ENCODE measurements at places on chromosomes 2 and 18.

GRCh38 chr2:199798831-199799580 is 52.0 kb downstream of the FTCDNL1 start:
- DNase-seq: no peak

DNA sequence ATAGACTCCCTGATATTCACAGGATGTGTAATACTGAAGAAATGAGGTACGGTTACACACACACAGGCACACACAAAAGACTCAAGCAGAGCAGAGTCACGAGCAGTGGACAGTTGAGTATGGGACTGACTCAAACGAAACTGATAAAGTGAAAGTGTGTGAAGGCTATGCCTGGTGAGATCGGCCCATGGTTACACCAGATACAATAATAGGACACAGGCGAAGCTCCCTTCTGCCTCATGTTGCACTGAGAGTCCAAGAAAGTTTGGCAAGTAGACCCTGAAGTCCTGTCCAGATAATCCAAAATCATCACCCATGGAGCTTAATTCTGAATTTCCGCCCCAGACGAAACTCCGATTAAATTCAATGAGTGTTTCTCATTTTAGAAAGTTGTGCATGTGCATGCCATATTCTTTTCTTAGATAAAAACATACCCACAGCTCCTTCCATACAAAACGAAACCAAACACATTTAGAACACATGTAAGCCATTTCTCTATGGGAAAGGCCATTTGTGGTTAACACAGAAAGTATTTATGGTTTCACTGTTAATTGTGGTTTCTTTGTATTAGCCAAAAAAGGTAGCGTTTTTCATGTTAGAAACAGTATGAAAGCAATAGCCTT is 567.6 kb downstream of the PLCL1 start:
- DNase-seq: no peak

- no peak for DNase-seq
Measured at GRCh38 chr2:73177645-73178255, 24.6 kb upstream of the NOTO start.

DNA sequence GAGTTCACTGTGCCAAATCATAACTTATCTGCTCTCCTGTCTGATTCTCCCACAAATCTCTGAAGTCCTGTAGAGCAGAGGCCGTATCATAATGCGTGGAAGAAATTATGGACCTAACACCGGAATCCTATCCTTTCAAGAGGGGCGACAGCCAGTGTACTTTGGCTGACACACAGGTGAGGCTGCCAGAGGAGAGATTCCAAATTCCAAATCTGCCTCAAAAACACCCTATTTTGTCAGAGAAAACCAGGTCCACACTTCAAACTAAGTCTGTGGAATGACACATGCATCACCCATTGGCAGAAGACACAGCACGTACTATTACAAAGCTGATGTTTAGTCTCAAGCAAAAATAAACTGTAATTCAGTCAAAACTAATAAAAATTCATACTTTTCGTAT is 139.2 kb upstream of the PID1 start:
- no peak for DNase-seq

GRCh38 chr2:127429291-127429690 is 11.1 kb downstream of the PROC start:
- no peak for DNase-seq

GRCh38 chr18:8705961-8706790 is 820 bp downstream of the MTCL1 start:
- no peak for DNase-seq

- no peak for DNase-seq
Measured at GRCh38 chr2:202064881-202065230, 8.2 kb upstream of the KIAA2012 start.

DNA sequence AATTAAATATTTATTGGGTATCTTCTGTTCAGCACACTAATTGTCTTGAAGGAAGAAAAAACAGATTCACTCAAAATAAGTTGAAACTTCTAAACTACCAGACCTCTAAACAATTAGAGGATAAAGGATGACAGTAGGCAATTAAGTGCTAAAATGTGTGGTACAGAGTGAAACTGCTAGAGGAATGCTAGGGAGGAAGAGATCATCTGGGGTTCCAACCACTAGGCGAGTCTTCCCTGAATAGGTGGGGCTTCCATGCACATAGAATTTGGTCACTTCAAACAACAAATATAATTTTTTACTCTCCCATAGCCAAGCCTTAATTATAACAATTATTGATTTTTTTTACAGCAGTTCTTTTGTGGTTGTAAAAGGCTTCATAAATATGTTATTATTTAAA is 559.0 kb upstream of the ZEB2 start:
- DNase-seq: no peak

Measured in NCI-H774 (cell line).